ENCODE measurements at places on chromosomes 12 and 14. TPM values are rescaled to one million over a fixed set of nuclear protein-coding genes. Genes with fewer than 3 reads are reported as not detected.

KCNJ8 gene
- 0.27 TPM for total RNA-seq

SLC25A47 gene
- not detected for total RNA-seq

NANOG gene
- not detected for total RNA-seq

PIWIL1 gene
- total RNA-seq = 0.27 TPM

DENND5B gene
- total RNA-seq = 7.9 TPM

AMDHD1 gene
- total RNA-seq = 0.67 TPM

MGP gene
- total RNA-seq = 4.0 TPM

ANO2 gene
- 1.5 TPM for total RNA-seq

FOXA1 gene
- 8.2 TPM for total RNA-seq

KSR2 gene
- total RNA-seq = 0.29 TPM

CLEC4C gene
- total RNA-seq = not detected

KRT73 gene
- not detected for total RNA-seq

TAS2R19 gene
- total RNA-seq = not detected

RBP5 gene
- total RNA-seq = not detected

PRIMA1 gene
- not detected for total RNA-seq

ZFHX2 gene
- total RNA-seq = 2.6 TPM

PHETA1 gene
- 14.7 TPM for total RNA-seq

LRP1-AS gene
- total RNA-seq = not detected

RTN1 gene
- total RNA-seq = 0.79 TPM

CCDC38 gene
- total RNA-seq = not detected

SLC6A13 gene
- not detected for total RNA-seq

CMKLR1 gene
- 1.4 TPM for total RNA-seq

POTEM gene
- total RNA-seq = not detected

CLEC1B gene
- total RNA-seq = not detected

TAS2R9 gene
- not detected for total RNA-seq

RPGRIP1 gene
- not detected for total RNA-seq

TSPAN8 gene
- 0.89 TPM for total RNA-seq

BATF gene
- total RNA-seq = not detected

CYP46A1 gene
- total RNA-seq = not detected

MFAP5 gene
- total RNA-seq = 15.8 TPM

IGFBP6 gene
- total RNA-seq = 21.4 TPM

TFCP2 gene
- total RNA-seq = 19.1 TPM

CLEC2A gene
- not detected for total RNA-seq

C12orf60 gene
- 4.9 TPM for total RNA-seq

DEPDC4 gene
- 0.14 TPM for total RNA-seq

NUAK1 gene
- 38.2 TPM for total RNA-seq

ITFG2 gene
- total RNA-seq = 34.4 TPM

LTB4R2 gene
- 1.5 TPM for total RNA-seq

LMO3 gene
- total RNA-seq = not detected

SERPINA5 gene
- total RNA-seq = 1.9 TPM

SLC48A1 gene
- total RNA-seq = 18.5 TPM

JAG2 gene
- 2.4 TPM for total RNA-seq

RHOF gene
- total RNA-seq = 311 TPM

GZMH gene
- total RNA-seq = not detected

SERPINA10 gene
- total RNA-seq = not detected

SMIM41 gene
- not detected for total RNA-seq

All from kidney epithelial cell (primary cell).